Ovary (tissue), 10 donors: ENCODE measurements at places on chromosomes 4 and X. TPM values are rescaled to one million over a fixed set of nuclear protein-coding genes. Genes with fewer than 3 reads are reported as not detected.

The MEPE gene
- not detected for polyA plus RNA-seq

The PLP2 gene
- 244 TPM for polyA plus RNA-seq

The SLC6A14 gene
- polyA plus RNA-seq: not detected

The FREM3 gene
- polyA plus RNA-seq: 0.02 TPM

The CXorf49B gene
- not detected for polyA plus RNA-seq

The SLC16A2 gene
- polyA plus RNA-seq: 16.3 TPM

The CXorf38 gene
- 8.2 TPM for polyA plus RNA-seq

The POU3F4 gene
- polyA plus RNA-seq: not detected

The ZNF711 gene
- 7.8 TPM for polyA plus RNA-seq

The ZCCHC12 gene
- 25.2 TPM for polyA plus RNA-seq

The UPF3B gene
- 11.7 TPM for polyA plus RNA-seq

The ANXA3 gene
- polyA plus RNA-seq: 7.7 TPM

The RNF212 gene
- 6.8 TPM for polyA plus RNA-seq

The CCKAR gene
- polyA plus RNA-seq: not detected

The PNMA6A gene
- 4.3 TPM for polyA plus RNA-seq

The NAT8L gene
- polyA plus RNA-seq: 1.7 TPM

The GPM6B gene
- 3.4 TPM for polyA plus RNA-seq

The PPP1R3F gene
- polyA plus RNA-seq: 5.5 TPM

The PCDH18 gene
- 26.5 TPM for polyA plus RNA-seq

The TCP11X2 gene
- not detected for polyA plus RNA-seq

The IL13RA2 gene
- polyA plus RNA-seq: 0.33 TPM

The NXF2B gene
- not detected for polyA plus RNA-seq

The PSAPL1 gene
- not detected for polyA plus RNA-seq

The RBPJ gene
- 61.9 TPM for polyA plus RNA-seq

The NUDT10 gene
- 17.1 TPM for polyA plus RNA-seq

The ZCCHC4 gene
- 5.7 TPM for polyA plus RNA-seq

The CYSLTR1 gene
- polyA plus RNA-seq: 0.25 TPM

The HCCS gene
- 28.2 TPM for polyA plus RNA-seq

The PDS5A gene
- 20.9 TPM for polyA plus RNA-seq

The FAM200B gene
- 67.1 TPM for polyA plus RNA-seq

The EPHA5 gene
- polyA plus RNA-seq: 0.32 TPM

The USP17L25 gene
- polyA plus RNA-seq: not detected

The C1QTNF7 gene
- 23.6 TPM for polyA plus RNA-seq

The AR gene
- polyA plus RNA-seq: 29.4 TPM

The MAGEA2 gene
- polyA plus RNA-seq: not detected

The TRPC5OS gene
- polyA plus RNA-seq: not detected

The SMARCA1 gene
- polyA plus RNA-seq: 67.1 TPM
